HT-29 (cell line): ENCODE measurements at places on chromosomes 11 and 22.

DNA sequence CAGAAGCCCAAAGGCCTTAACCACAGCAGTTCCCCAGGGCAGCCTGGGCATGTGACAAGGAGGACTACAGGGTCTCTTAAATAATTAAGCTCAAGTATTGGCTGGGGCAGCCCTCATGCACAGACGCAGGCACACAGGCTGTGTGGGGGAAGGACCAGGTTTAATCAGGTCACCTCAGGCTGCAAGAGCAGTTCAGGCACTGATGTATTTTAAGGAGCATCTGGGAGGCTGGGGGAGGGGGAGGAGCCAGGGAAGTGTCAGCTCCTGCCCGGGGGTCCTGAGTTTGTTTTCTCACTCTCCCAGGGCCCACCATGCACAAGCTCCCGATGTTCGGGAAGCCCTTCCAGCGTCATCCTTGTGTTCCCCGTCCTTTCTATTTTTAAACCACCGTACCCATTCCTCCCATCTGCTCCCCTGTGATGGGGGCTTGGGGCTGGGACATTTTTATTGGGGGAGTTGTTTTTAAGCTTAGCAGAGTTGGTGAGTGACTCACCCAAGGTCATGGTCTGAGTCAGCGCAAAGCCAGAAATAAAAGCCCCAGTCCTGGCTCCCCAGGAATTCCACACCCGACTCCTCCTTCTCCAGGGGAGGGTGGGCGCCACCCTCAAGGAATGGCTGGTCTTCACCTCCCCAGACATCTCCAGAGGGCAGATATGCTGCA is 2.4 kb downstream of the CSDC2 start:
- no peak for DNase-seq

DNA sequence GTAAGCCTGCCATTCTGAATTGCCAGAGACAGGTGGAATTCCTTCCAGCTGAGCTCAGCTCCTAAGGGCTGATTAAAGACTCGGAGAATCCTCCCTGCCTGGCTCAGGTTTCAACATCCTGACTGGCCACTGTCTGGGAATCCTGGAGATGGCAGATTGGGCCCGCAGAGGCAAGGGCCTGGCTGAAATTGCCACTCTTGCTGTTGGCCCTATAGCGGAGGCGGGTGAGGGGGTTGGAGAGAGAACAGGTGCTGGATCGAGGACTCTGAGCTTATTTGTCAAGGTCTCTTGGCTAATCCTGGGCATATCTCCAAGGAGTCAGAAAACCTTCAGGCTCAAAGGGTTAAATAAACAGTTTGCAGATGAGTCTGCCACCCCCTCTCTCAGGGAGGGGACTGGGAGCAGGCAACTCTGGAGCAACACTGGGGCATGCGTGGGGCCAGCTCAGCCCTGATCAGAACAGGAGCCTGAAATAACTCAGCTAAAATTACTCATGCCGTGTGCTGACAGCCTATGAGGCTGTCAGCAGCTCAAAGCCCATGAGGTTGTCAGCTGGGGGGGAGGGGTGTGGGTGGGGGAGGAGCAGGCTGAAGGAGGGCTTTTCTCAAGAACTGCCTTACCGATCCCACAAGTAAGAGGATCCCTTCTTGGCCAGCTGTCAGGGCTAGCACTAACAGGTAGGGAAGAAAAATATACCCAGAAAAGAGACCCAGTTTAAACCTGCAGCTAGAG is 14.7 kb upstream of the MFRP start:
- DNase-seq: peak; percentile 68

GRCh38 chr22:25492841-25493734 is 71.4 kb upstream of the GRK3 start:
- DNase-seq: no peak

DNA sequence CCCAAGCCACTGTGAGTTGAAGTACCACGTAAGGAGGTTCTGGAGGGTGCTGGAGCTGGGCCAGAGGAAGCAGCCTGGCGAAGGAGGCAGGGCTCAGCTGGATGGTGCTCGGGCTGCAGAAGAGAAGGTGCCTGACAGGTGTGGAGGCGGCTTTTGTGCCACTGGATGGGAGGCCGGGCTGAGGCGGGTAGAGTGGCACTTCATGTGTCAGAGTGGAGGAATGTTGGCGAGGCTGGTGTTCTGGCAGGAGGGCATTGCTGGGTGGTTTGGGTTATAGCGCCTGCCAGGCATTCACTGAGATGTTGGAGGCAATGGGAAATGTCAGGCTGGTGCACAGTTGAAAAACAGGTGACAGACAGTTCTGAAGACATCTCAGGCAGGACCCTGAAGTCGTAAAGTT is 24.2 kb downstream of the UBE2L3 start:
- DNase-seq: no peak

DNA sequence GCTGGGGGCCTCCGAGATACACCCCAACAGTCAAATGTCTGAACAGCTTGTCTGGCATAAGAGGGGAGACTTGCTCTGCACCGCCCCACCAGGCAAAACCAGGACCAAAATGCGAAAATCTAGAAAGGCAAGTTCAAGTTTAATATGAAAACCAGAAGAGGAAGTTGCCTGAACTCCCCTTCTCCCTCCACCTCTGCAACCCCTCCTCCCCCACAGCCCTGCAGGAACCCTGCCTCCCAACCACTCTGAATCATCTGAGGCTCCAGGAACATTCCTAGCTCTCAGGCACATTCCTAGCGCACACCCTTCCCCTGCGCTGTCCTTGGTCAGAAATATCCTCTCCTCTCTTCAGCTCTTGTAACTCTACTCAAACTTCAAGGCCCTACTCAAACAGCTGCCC is 36.7 kb downstream of the ISX start:
- DNase-seq: no peak

GRCh38 chr11:32081129-32081641 is 9.7 kb upstream of the RCN1 start:
- DNase-seq: peak; percentile 23

- DNase-seq: no peak
Measured at GRCh38 chr22:40432625-40433024, 62.2 kb downstream of the SGSM3 start.

DNA sequence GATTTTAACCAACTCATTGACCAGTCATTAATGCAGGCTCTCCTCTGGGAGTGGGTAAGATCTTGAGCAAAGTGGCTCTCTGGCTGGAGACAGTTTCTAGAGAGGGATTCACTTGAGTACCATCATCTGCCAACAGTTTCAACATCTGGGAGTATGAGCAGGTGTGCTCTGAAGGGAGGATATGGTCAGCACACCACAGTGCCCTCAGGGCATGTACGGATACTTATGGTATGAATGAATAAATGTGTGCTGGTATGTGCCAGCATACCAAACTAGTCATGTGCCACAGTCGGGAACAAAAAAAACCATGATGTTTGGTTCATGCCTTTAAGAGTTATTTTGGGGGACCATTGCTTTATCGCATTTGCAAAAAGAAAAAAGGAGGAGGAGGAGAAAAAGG is 1197.5 kb upstream of the TENM4 start:
- no peak for DNase-seq

- peak; percentile 69 for DNase-seq
Measured at GRCh38 chr11:72072348-72072747, 8.0 kb downstream of the NUMA1 start.

GRCh38 chr22:45413368-45414211 is at the start of the genes RIBC2 and SMC1B:
Gene RIBC2 (plus strand): TSS chr22:45413693. CDS start chr22:45413887, 194 bp downstream.
Gene SMC1B (minus strand): TSS chr22:45413599. CDS start chr22:45413567, 32 bp downstream.
- DNase-seq: peak; percentile 85

DNA sequence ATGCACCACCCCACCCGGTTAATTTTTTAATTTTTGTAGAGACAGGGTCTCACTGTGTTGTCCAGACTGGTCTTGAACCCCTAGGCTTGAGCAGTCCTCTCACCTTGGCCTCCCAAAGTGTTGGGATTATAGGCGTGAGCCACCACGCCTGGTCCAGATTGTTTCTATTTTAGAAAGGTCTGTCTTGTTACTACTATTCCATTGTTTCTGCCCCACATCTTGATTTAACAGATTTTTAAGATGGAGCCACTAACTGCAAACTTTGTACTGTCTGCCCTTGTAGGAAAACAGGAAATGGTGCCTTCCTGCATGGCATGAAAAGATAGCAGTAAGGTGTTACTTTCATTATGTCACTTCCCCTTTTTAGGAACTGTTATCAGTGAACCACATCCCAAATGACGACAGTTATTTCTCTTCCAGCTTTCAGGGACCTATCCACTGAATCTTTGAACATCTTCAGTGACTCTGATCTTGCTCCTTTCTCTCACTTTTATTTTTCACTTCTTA is 23.2 kb downstream of the TAF1D start:
- no peak for DNase-seq
